ENCODE measurements at places on chromosomes 3 and 15.

DNA sequence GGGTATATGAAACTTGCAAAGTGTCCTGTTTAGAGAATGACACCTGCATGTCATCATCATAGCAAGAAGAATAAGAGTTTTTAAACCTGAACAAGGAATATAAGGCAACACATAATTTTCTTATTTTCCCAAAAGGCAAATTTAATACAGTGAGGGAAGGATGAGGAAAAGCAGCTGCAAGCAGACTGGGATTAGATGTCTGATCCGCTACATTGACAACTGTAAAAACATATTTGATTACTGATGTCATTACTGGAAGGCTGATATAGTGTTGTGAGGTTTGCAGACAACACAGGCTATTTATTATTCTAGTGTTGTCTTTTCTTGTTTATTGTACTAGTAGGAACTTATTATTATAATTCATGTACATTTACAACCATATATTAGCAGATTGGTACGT, 528.7 kb downstream of the ZIC1 start:
- no peak for DNase-seq

DNA sequence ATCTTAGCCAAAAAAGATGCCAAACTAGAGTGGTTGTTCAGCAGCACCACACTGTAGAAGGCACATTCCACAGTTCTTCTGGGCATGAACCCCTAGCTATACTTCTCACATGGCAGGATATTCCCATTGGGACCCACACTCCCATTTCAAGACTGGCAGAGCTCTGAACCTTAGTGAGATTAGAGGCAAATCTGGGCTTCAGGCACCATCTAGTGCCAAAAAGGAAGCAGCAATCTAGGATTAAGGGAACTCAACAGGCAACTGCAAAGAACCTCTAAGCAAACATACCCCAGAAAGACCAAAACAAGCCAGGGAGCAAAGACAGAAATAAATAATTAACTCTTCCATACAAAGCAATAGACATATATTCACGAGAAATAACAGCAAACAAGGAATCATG, 66.2 kb downstream of the TAFA4 start:
- DNase-seq = no peak

DNA sequence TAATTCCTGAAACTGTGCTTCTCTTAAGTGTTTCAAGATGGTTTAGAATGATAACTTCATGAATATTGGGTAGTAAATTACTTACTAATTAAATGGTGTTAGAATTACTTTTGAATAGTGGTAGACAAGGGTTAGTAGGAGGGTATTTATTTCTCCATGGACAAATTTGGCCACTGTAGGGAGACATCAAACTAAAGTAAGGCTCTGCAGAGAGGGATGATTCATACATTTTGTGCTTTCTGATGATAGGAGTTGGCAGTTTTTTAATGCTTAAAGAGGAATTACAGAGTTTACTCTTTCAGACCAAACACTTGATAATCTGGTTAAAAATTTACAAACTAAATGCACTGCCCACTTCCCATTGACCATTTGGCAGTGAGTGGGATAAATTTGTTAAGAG, 127.6 kb downstream of the NAALADL2 start:
- DNase-seq = no peak

- DNase-seq = no peak
Measured at GRCh38 chr3:115165701-115166100, 18.6 kb upstream of the ZBTB20 start.

Data from natural killer cell treated with Interleukin-12 subunit alpha and Interleukin-12 subunit beta and Interleukin-15 and Interleukin-18, amount 100 ng/mL, for 72 hours (primary cell).